ENCODE measurements at places on chromosomes 5 and 9. TPM values are rescaled to one million over a fixed set of nuclear protein-coding genes. Genes with fewer than 3 reads are reported as not detected.
A peak's percentile ranks its signal among the peaks of the same experiment; 100 is the strongest.

The MLANA gene
- not detected for total RNA-seq

The SH3RF2 gene
- total RNA-seq = not detected

- H3K27ac ChIP-seq = no peak overlapping the region
- H3K36me3 ChIP-seq = no peaks in the 10 kb centered on the region
- no peaks in the 10 kb centered on the region for H3K27me3 ChIP-seq
- no peaks in the 10 kb centered on the region for H3K4me1 ChIP-seq
- no peak for DNase-seq
Measured at GRCh38 chr9:98289614-98290201, 34.3 kb upstream of the TBC1D2 start.

- H3K4me3 ChIP-seq = no peak overlapping the region
- H3K4me1 ChIP-seq = no peaks in the 10 kb centered on the region
- no peak overlapping the region for H3K27ac ChIP-seq
- no peaks in the 10 kb centered on the region for H3K36me3 ChIP-seq
Measured at GRCh38 chr5:94562327-94562971, 56.0 kb downstream of the KIAA0825 start.

- no peaks in the 10 kb centered on the region for H3K36me3 ChIP-seq
- H3K27me3 ChIP-seq = peaks cover 13% of the 10 kb centered on the region
- no peak overlapping the region for H3K27ac ChIP-seq
- no peak for DNase-seq
- no peaks in the 10 kb centered on the region for H3K4me1 ChIP-seq
Measured at GRCh38 chr9:8733131-8733954, 933.8 kb upstream of the DMAC1 start.

GRCh38 chr9:105138306-105138801 lies 106.1 kb upstream of the SLC44A1 start:
- no peaks in the 10 kb centered on the region for H3K36me3 ChIP-seq
- no peak overlapping the region for H3K27ac ChIP-seq
- H3K27me3 ChIP-seq = no peaks in the 10 kb centered on the region
- peaks cover 14% of the 10 kb centered on the region for H3K4me1 ChIP-seq

DNA sequence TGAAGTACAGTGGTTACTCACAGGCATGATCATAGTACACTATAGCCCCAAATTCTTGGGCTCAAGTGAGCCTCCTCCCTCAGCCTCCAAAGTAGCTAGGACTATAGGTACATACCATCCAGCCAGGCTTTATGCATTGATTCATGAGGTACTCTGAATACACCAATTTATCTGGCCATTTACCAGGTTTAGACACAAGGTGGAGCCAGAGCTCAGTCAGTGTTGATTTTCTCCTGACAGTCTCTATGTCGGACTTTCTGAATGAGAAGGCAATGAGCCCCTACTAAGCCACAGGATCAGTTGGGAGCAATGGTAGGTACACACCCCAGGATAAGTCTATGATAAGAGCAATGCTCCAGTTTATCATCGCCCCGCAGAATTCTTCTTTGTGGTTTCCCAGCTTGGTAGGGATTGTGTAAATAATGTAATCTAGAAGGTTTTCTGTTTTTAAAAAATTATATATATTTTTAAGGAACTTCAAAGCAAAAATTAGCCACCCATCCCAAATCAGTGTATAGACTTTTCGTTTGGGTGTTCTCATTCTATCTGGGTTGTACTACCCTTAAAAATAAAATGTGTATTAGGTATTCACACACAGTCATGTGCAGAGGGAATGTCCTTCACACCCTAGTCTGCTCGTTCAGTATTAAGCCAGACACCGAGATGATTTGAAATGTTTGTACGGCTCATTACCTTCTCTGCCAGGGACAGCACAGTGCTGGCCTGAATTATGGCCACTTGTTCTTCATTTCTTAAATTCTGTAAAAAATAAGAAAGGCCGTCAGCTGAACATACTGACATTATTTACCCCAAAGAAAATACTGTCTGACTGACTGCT lies 118.4 kb upstream of the DPYSL3 start:
- peaks cover 9% of the 10 kb centered on the region for H3K27me3 ChIP-seq
- H3K4me3 ChIP-seq = no peak overlapping the region
- H3K4me1 ChIP-seq = no peaks in the 10 kb centered on the region
- H3K36me3 ChIP-seq = no peaks in the 10 kb centered on the region
- peak; percentile 64 for DNase-seq

DNA sequence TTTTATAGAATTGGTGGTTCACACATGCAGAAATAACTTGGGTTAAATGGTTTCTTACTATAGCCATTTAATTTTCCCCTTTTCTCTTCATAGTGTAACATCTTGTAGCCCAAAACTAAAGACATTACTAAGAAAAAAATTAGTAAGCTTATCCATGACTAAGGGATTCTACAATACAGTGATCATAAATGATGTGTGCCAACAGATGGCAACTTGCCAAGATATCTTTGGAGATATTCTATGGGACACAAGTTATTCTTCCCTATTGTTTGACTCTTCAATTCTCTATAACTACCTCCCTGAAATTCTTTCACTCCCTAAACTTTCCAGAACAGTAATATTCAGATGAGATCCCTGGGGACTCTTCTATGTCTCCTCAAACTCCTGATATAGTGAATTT lies 580.6 kb downstream of the PTPRD start:
- H3K4me1 ChIP-seq = no peaks in the 10 kb centered on the region
- DNase-seq = no peak
- H3K4me3 ChIP-seq = no peak overlapping the region
- H3K36me3 ChIP-seq = no peaks in the 10 kb centered on the region
- no peaks in the 10 kb centered on the region for H3K27me3 ChIP-seq
- no peak overlapping the region for H3K27ac ChIP-seq

DNA sequence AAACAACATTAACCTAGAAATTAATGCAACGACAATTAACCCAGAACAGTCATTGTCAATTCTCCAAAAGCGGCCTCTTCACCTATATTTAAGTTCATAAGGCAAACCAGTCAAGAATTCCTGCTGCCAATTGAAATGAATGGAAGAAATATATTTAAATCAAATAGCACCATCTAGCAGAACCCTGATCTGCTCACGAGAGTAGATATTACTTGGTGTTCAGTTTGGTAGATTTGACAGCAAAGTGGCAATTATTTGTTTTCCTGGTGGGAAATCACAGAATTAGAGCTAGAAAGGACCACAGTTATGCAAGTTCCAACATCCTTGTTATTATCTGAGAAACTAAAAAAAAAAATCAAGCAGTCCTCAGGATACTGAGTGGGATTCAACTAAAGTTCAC lies 2.3 kb downstream of the SSBP2 start:
- H3K4me1 ChIP-seq = peaks cover 35% of the 10 kb centered on the region
- H3K4me3 ChIP-seq = peak overlapping the region; percentile 92
- H3K36me3 ChIP-seq = peaks cover 4% of the 10 kb centered on the region
- no peaks in the 10 kb centered on the region for H3K27me3 ChIP-seq

GRCh38 chr5:36613771-36614656 lies 7.6 kb downstream of the SLC1A3 start:
- H3K4me3 ChIP-seq = no peak overlapping the region
- H3K4me1 ChIP-seq = no peaks in the 10 kb centered on the region
- DNase-seq = no peak
- peaks cover 16% of the 10 kb centered on the region for H3K27me3 ChIP-seq
- H3K36me3 ChIP-seq = no peaks in the 10 kb centered on the region

GRCh38 chr9:80030801-80031200 lies 459.0 kb downstream of the TLE4 start:
- no peaks in the 10 kb centered on the region for H3K36me3 ChIP-seq
- H3K27me3 ChIP-seq = peaks cover 10% of the 10 kb centered on the region
- no peaks in the 10 kb centered on the region for H3K4me1 ChIP-seq
- H3K4me3 ChIP-seq = no peak overlapping the region
- DNase-seq = no peak

DNA sequence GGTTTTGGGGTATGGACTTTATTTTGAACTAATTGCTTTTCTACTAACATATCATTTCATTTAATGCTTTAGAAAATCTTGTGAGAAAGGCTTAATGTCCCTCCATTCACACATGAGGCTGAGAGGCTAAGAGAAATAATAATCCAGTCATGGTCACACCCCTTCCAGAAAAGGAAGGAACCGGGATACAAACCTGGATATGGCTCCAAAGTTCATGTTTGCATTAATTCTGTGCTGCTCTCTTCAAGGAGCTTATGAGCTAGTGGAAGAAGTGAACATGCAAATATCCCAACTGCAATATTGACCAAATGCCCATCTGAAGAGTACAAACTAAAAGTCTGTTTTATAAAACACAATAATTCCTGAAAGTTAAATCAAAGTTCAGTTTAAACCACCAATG lies 732.1 kb upstream of the RIOK2 start:
- no peaks in the 10 kb centered on the region for H3K4me1 ChIP-seq
- H3K36me3 ChIP-seq = no peaks in the 10 kb centered on the region
- no peak overlapping the region for H3K27ac ChIP-seq

- H3K4me1 ChIP-seq = no peaks in the 10 kb centered on the region
- H3K27ac ChIP-seq = no peak overlapping the region
Measured at GRCh38 chr9:87436716-87437115, 61.0 kb upstream of the DAPK1 start.

DNA sequence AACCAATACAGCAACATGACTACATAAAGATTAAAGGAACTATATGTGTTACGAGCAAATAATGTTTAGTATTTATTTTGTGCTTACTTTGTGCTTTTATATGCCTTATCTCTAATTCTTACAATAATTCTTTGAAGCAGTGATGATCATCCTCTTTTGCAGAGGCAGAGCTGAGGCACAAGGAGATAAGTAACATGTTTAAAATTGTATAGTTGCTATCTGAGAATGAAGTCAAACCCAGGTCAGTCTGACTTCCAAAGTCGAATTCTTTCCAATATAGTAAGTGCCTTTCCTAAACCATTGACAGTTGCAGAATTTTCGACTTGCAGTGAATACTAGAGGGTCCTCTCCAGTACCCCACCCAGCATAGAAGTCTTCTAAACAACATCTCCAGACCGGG lies 12.0 kb upstream of the ZFAND5 start:
- no peak overlapping the region for H3K27ac ChIP-seq
- DNase-seq = no peak
- no peak overlapping the region for H3K4me3 ChIP-seq
- no peaks in the 10 kb centered on the region for H3K36me3 ChIP-seq
- H3K4me1 ChIP-seq = no peaks in the 10 kb centered on the region

- no peak for DNase-seq
- H3K36me3 ChIP-seq = peaks cover 9% of the 10 kb centered on the region
- no peak overlapping the region for H3K4me3 ChIP-seq
Measured at GRCh38 chr5:95471942-95472341, 80.8 kb downstream of the FAM81B start.

- no peak for DNase-seq
- no peak overlapping the region for H3K4me3 ChIP-seq
- no peaks in the 10 kb centered on the region for H3K36me3 ChIP-seq
- no peaks in the 10 kb centered on the region for H3K4me1 ChIP-seq
- H3K27ac ChIP-seq = no peak overlapping the region
Measured at GRCh38 chr9:136621734-136622093, 41.0 kb upstream of the EGFL7 start.

DNA sequence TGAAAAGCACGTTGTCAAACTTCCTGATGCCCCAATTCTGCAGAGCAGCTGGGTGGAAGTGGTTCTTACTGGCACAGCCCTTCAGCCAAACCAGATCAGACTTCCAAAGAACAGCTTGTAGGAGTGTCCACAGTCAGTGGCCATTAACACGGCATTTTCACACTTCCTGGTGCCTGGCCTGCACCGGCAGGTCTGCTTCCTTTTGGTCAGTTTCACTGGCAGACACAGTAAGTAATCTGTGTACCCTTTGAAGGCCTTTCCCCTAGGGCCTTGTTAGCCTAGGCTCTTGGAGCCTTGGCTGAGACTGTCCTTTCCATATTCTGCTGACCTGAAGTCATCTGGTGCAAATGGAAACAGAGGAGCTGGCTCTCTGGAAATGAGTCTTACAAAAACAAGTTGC lies 297.5 kb upstream of the TNC start:
- H3K27ac ChIP-seq = no peak overlapping the region
- H3K4me1 ChIP-seq = no peaks in the 10 kb centered on the region
- H3K4me3 ChIP-seq = no peak overlapping the region
- H3K27me3 ChIP-seq = peaks cover 7% of the 10 kb centered on the region
- DNase-seq = no peak

DNA sequence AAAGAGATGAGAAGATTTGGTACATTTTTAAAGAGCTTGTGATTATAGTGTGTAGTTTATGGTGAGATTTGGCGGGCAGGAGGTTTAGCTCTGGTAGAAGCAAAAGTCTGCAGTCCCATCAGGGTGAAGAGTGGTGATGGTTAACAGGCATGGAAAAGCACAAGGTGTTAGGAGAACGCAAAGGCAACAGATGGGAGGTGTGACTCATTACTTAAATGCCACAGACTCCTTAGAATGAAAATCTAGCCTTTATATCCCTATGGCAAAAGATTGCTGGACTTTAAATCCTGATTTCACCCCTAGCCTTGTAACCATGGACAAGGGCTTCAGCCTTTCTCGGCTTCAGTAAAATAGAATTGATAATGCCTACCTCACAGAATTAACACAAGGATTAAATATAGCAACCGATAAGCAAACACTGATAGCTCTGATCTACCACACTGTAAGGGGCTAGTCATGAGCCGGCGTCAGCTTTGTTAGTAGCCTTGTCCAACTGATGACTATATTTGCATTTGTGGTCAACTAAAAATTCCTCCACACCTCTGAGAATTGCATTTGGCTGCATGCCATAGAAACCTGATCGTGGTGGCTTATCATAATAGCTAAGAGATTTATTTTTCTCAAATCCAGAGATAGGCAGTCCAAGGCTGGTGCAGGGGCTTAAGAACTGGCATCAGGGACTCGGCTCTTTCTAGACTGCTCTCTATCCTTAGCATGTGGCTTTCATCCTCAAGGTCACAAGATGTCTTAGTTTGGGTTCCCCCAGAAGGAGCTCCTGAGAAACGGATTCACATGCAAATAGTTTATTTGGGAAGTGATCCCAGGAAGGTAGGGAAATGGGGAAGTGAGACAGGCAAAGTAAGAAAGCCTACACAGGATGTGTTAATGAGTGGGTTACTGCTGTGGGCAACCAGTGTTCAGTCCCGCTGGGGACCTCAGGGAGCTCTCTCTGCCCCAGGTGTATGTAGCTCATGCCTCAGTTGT lies 19.6 kb downstream of the MFAP3 start:
- H3K36me3 ChIP-seq = peaks cover 13% of the 10 kb centered on the region
- no peaks in the 10 kb centered on the region for H3K27me3 ChIP-seq
- peaks cover 7% of the 10 kb centered on the region for H3K4me1 ChIP-seq
- H3K27ac ChIP-seq = no peak overlapping the region
- no peak overlapping the region for H3K4me3 ChIP-seq
- DNase-seq = no peak
